Sigmoid colon (tissue), 7 donors: ENCODE measurements at places on chromosomes 3 and 15. TPM values are rescaled to one million over a fixed set of nuclear protein-coding genes. Genes with fewer than 3 reads are reported as not detected.

DNA sequence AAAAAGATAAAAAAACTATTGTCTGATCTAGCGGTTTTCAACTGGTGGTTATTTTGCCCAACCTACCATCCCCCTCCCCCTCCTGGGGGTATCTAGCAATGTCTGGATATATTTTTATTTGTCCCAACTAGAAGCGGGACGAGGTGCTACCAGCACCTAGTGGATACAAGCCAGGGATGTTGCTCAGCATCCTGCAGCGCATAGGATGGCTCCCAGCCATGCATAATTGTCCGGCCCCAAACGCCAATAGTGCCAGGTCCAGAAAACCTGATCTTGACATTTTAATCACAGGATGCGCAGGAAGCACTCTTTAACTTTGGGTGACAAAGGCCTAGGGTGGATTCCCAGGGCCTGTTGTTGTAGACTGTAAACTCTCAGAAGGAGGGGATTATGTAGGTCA, 17.0 kb upstream of the ARL8B start:
- DNase-seq, result peak; percentile 18

GRCh38 chr3:142866841-142867631, 21.8 kb downstream of the PCOLCE2 start:
- DNase-seq, result no peak

- no peak for DNase-seq
These were observed 406.8 kb downstream of the MCTP2 start for GRCh38 chr15:94638183-94638582.

Gene ENTPD3
- 5.0 TPM for total RNA-seq

DNA sequence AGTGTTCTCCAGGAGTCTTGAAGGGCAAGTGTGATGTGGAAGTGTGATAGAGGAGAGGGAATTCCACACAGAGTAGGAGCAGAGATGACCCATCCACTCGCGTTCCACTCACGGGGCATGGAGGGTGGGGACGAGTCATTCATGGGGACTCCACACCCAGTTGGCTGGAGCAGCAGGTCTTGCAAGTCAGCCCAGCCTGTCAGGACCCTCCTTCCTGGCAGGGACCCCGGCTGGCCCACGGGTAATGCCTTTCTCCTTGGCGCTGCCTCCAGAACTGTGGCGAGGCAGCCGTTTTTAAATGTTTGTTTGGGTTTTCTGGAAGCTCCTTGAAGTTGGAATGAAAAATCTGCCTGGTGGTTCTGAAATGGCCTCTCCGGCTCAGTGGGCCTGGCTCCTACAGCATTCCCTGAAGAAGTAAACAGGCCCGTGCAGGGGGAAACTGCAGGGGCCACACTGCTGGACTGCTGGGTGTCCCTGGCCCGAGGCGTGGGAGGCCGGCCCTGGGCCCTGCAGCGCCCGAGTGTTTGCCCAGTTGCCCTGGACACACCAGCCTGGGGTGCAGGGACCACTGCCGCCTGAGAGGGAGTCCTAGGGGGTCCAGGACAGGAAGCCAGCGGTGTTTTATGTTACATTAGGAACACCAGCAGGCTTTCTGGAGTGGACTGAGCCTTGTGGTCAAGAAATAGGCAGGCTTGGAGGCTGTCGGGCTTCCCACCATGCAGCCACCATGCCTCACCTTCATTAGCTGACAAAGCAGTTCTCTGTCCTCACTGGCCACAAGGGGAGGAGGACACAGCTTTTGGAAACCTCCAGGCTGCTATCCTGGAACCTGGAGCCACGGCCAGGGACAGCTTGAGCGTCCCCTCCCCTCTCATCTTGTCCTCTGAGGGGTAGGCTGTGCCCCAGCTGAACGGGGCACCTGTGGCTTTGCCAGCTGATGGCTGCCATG, 61.3 kb downstream of the CEMIP start:
- no peak for DNase-seq

Gene SLC12A8
- 0.33 TPM for total RNA-seq

- no peak for DNase-seq
These were observed 698.5 kb downstream of the OTOL1 start for GRCh38 chr3:162195147-162195546.

Gene EPHA3
- 19.4 TPM for total RNA-seq

DNA sequence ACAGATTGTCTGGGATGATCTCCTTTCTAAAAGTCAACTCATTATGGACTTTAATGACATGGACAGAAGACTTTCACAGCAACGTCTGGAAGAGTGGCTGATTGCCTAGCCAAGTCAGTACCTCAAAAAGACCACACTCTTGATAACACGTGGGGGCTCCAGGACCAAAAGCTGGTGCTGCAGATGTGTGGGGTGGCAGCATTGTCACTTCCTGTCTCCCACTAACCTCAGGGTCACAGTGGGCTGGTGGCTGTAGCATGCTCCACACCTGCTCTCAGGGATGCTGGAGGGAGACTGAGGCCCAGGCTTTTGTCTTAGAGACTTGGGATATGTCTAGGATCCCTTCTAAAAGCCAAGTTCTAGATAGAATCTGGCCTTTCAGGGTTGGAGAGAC, 118.1 kb downstream of the APBA2 start:
- no peak for DNase-seq

Gene MAN2C1
- total RNA-seq, result 221 TPM

Gene TNK2
- 41.0 TPM for total RNA-seq

DNA sequence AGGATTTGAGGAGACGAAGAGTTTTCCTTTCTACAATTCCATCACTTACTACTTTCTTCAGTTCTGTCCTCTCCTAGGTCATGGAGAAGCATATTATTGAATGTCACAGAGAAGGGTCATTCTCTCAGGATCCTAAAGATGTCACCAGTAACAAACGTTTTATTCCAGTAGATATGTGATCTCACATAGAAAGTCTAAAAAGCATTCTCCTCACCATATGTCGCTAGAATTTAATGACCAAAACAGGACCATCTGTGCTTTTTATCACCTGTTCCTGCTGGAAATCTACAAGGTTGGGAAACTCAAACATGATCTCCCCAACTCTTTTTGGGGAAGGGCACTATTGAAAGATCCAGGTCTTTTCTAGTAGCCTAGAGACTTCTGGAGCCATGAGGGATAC, 24.0 kb upstream of the FRMD5 start:
- DNase-seq, result no peak

Gene ZPLD1
- total RNA-seq, result not detected

Gene ZNF609
- 30.3 TPM for total RNA-seq

Gene BFSP2
- not detected for total RNA-seq

DNA sequence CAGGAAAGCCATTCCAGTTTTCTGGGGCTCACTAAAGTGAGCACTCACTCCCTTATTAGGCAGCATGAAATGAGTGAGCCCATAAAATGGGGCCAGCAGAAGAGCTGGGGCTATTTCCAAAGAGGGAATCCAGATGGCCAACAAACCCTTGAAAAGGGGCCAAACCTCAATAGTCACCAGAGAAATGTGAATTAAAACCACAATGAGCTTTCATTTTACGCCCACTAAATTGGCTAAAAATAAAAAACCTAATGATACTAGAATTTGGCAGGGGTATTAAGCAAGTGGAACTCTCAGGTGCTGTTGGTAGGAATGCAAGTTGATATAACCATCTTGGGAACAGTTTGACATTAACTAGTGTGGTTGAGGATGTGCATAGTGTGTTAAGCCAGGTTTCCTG, 42.1 kb upstream of the RAF1 start:
- DNase-seq, result no peak

DNA sequence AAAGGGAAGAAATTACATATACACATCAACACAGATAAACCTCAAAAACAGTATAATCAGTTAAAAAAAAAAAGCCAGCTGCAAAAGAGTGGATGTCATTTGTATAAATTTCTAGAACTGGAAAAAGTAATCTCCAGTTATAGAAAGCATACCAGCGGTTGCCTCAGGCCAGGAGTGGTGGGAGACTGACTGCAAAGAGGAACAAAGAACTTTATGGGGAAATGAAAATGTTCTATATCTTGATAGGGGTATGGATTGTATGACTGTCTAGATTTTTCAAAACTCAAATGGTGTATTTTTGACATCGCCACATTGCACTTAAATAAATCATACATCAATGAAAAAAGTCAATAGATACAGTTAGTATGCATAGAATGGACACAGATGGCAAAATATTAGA, 241.6 kb downstream of the SCAPER start:
- no peak for DNase-seq
